ENCODE measurements at places on chromosomes 13 and 19.

DNA sequence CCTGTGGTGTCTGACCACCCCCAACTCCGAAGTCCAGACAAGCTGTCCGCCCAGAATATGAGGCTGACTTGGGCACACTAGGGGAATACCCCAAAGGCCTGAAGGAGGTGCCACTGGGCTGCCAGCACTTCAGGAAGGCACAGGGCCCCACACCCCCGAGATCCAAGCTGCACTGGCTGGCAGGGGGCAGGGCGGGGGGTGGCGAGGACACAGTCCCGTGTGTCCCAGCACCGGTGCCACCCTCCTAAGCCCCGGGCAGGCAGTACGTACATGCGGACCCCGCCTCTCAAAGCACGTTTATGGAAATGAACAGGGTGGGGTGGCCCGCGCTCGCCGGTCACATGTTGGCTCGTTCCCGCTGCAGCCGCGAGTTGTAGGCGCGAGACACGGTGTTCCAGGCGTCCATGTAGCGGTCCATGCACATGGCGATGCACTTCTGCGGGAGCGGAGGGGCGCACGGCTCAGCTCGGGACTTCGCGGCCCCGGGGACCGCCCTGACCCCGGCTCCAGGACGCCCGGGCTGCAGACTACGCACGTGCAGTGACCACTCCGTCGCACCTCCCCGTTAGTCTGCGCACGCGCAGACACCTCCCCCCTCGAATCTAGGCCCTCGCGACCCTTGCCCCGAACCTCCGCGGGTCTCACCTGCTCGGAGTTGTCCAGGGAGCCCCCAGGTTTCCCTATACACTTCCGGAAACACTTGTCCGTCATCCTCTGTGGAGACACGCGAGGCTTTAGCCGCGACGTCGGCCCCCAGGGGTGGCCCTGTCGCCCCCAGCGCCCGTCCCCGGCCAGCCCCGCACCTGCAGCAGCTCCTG, 566 bp downstream of the TIMM13 start:
- peak; percentile 45 for DNase-seq

DNA sequence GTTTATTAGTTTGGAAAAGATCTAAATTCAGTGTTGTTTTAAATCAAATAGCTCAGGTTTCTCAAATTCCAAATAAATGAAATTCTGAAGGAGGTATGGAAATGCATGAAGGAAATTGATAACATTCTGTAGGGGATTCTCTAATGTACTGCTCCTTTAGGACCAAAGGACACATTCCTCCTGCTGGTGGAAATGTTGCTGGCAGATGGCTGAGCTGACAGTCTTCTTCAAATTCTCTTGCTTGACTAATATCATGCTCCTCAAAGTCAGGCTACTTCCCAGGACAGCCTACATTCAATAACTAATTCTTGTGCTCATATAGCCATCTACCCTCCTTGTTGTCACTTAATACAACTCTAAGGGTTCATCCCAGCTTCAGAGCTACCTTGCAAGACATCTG, 1118.5 kb downstream of the PCDH9 start:
- no peak for DNase-seq

DNA sequence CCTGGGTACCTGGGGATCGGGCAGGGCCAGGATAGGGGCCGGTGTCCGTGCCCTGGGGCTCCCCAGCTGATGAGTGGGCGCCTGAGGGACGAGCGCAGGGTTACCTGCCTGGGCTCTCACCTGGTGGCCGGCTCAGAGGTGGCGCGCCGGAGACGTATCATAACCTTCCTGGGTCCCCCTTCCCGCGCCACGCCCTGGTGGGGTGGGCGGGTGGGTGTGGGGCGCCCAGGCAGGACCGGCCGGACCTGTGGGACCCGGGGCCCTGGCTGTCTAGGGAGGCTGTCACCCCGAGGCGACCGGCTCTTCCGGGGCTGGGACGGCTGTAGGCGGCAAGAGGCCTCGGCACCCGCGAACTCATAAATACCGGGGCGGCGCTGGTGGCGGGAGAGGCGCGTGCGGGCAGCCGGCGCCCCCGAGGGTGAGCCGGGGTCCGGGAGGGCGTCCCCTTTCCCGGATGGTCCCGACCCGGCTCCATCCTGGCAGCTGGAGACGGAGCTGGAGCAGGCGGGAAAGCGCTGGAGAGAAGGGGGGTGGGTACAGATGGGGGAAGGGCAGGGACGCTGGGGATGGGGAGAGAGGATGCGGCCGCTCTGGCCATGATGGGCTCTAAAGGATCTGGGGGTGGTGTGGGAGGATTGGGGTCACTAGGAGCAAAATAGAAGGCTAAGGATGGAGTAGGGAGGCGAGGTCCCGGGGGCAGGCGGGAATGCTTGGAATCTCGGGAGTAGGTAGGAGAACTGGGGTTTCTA, at the start of gene ACP7:
Gene ACP7 (plus strand): TSS at position 386 of the 749 bp plus-strand sequence. CDS start 902 bp downstream, outside the sequence.
- peak; percentile 32 for DNase-seq

GRCh38 chr13:43985422-43986072, 105.8 kb downstream of the LACC1 start:
- DNase-seq = no peak

DNA sequence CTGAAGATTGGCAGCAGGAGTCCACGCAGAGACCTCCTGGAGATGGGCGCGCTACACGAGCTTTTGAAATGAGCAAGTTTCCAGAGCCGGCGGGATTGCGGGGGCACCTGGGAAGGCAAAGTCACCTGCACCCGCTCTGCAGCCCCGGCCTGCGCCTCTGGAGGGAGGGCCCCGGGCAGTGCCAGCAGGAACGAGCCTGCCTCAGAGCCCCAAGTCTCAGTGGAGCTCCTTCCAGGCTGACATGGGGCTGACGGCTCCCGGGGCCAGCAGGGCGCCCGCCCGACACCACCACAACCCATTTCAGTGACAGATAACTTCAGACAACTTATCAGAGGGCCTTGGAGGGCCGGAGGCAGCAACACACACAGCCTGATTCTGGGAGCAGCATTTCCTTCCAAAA, 45.0 kb downstream of the RASA3 start:
- no peak for DNase-seq

DNA sequence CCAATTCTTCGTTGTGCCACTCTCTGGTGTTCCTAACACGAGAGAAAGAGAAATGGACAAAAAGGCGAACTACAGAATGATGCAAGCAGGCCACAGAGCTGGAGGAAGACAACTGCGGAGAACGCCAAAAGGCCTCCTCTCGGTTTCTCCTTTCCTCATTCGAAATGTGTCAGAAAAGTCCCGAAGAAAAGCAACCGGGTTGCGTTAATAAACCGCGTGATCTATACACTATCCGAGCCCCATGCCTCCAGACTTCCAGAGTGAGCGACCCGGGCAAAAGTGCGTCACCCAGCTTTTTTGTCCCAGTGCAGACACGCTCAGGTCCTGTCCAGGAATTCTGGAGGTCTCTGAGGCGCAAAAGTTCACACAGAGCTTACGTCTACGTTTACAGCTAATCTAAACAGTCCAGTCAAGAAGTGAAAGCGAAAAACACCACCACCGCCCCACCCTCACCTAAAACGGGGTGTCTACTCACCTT, 413 bp downstream of the N4BP2L2 start:
- DNase-seq = no peak

DNA sequence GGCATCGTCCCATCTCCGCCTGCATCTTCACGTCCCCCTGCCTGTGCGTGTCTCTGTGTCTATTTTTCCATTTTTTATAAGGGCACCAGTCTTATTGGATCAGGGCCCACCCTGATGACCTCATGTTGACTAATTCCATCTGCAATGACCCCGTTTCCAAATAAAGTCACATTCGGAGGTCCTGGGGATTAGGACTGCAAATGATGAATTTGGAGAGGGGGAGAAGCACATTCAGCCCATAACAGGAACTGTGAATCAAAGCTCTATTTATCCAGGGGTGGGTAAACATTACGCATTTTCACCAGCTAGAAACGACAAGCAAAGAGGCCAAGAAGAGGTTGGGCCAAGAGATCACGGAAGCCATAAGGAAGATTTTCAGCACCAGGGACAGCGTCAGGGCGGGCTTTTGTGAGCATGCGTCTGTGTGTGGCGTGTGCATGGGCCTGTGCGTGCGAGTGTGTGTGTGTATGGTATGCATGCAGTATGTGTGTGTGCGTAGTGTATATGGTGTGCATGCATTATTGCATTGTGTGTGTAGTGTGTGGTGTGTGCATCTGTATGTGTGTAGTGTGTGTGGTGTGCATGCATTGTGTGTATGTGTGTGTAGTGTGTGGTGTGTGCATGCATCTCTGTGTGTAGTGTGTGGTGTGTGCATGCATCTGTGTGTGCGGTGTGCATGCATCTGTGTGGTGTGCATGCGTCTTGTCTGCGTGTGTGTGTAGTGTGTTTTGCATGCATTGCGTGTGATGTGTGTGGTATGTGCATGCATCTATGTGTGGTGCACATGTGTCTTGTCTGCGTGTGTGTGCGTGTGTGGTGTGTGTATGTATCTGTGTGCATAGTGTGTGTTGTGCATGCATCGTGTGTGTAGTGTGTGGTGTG, 19.6 kb downstream of the CELF5 start:
- DNase-seq = peak; percentile 63

- peak; percentile 91 for DNase-seq
Measured at GRCh38 chr13:23488442-23488841, 54.9 kb upstream of the SACS start.

DNA sequence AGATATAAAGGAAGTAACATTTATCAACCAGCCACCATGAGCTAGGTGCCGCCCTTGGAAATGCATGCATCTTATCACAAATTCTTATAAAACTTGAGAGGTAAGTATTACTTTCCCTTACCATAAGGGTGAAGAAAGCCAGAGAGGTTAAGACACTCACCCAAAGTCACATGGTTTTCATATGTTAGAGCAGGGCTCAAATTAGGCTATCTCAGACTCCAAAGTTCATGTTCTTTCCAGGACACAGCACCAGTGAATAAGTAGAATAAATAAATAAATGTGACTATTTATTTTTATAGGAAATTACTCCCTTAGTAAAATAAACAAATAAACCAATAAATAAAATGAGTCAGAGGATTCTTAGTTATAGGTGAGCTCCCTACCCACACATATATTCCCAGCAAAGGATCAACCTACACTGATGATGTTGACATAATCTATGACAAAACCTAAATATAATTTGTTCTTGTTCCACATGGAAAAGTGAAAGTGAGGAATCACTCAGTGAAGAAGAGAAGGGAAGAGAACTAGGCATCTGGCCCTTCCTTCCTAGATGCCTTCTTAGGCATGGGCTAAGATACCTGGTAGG, 27.2 kb downstream of the SPRY2 start:
- DNase-seq = peak; percentile 68

DNA sequence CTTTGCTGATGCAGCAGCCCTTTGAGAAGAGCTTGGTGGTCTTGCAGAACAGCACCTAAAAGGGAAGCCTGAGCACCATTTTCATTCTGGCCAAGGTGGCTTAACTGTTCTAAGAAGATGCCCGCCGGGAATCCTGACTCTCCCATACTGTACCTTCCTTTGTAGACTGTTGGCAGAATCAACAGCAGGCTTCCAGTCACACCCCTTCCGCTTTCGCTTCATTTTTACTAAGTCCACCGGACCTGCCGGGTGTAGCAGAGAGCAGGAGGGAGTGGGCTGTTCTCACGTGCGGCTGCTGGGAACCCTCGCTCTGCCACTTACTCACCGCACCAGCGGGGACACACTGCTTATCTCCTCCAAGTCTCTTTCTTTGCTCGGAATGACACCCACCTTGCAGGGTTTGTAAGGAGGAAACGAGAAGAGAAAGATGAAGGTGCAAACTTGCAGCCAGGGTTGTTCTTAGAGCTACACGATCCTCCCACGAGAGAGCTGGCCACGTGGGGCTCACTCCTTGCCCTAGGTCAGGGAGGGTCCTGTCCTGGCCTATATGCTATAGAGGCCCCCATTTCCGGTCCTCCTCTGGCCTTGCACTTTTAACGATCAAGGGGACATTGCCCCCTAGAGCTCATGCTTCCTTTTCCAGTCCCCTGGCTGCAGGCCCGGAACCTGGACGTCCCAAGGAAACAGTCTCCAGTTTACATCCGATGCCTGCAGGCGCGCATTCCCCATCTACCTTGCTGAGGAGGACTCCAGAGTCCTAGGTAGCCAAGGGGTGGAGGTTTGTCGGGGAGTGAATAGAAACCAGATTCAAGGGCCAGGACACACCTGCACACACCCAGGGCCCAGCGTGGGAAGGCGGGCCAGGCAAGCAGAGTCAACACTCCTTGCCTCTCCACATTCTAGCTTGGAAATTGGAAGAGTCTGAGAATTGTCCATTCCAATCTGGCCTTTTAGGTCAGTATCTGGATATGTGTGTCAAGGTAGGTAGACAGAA, 453.6 kb downstream of the IRS2 start:
- DNase-seq = no peak

DNA sequence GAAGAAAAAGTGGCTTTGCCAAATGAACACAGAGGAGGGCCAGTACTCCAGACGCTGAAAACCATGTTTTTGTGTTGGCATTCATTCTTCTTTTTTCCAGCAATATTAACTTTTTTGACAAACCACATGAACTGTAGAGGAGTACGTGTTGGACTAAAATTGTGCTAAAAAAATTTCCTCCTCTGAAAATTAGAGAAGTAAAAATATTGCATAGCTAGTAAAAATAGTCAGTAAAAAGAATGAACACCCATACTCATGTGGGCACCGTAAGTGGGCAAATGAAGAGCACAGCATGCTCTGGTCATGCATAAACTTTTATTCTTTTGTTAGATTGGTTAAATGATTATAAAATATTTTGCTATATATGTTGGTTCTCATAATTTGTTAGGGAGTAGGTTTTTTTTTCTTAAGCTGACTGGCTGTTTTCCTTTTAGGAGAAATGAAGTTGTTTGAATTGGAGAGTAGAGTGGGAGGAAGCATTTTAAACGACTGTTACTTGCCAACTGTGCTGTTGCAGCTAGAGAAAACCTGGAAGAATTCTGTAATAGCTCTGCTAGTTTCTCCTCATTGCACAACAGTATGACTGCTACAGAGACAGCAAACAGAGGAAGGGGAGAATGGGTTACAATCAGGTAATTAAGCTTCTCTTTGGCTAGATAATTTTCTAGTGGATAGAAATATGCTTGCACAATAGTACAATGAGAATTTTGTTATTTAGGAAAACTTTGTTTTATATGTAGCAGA, 222.4 kb downstream of the KCTD12 start:
- DNase-seq = no peak

DNA sequence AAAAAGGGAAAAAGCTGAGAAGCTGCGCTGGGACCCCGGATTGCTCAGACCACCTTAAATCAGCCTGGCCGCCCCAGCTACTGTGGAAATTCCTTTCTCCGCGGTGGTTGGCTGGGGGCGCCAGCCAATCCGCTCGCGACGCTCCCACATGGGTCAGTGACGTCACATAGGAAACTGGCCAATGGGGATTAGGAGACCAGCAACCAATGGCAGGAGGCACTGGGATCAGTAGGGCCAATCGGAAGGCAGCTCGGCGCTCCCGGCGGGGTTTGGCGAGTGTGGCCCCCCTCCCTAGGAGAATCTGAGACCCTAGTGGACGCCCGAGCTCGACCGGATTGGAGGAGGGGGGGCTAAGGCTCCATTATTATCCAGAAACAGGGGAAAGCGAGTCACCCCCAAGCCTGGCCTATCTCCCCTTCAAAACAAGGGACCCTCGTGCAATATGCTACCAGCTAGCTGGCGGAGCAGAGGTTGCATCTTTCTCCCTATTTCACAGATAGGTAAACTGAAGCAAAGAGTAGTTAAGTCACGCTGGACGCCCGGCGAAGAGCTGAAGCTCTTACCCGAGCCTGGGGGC, 6.5 kb upstream of the TLE2 start:
- peak; percentile 97 for DNase-seq
